ENCODE measurements at places on chromosomes 5 and 9.

- no peak for DNase-seq
- H3K27me3 ChIP-seq = no peaks in the 10 kb centered on the region
- H3K27ac ChIP-seq = no peak overlapping the region
- no peaks in the 10 kb centered on the region for H3K4me1 ChIP-seq
- no peaks in the 10 kb centered on the region for H3K36me3 ChIP-seq
- H3K4me3 ChIP-seq = no peak overlapping the region
Measured at GRCh38 chr5:17367256-17367840, 130.7 kb upstream of the TAF11L2 start.

- H3K4me3 ChIP-seq = no peak overlapping the region
- DNase-seq = no peak
Measured at GRCh38 chr5:124856726-124857125, 110.3 kb upstream of the ZNF608 start.

DNA sequence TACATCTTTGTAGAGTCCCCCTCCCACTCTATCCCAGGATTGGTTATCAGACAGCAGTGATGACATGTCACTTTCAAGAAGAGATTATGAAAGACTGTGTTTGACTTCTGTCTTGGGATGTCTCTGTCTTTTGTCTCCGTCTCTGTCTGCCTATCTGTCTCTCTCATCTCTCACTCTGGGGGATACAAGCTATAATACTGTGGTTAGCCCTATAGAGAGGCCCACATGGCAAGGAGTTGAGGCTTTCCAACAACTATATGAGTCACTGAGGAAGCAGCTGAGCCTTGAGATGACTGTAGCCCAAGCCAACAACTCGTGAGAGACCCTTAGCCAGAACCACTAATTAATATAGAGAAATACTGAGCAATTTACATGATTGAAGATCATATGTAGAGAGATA, 284.8 kb downstream of the PDE4D start:
- H3K4me1 ChIP-seq = peaks cover 8% of the 10 kb centered on the region
- H3K4me3 ChIP-seq = no peak overlapping the region
- no peaks in the 10 kb centered on the region for H3K27me3 ChIP-seq
- DNase-seq = no peak

DNA sequence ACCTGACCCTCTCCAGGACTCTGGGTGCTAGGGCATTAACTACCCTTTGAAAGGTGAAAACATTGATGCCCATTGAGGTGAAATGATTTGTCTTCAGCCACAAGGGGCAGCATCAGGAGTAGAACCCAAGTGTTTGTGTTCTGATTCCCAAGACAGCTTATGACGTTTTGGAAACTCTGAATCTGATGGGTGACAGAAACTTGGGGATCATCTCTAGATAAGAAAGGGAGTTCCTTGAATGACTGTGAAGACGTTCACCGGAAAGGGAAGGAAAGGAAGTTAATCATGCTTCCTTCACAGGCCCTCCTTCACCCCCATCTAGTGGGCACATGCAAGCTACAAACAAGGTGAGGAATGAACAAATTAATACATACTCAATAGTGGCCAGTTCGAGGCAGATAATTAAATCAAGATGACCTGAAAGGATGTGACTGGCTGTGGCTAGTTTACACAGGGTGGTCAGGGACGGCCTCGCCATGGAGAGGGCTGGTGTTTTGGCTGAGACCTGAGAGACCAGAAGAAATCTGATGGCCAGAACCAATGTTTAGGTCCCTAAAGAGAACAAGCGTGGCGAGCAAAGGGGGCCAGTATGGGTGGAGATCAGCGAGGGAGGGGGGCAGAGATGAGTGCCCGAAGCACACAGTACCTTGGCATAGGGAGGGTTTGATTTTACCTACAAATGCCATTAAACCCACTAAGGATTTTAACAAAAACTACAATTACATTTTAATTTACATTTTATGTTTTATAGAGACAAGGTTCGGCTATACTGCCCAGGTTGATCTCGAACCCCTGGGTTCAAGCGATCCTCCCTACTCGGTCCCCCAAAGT, 937 bp upstream of the SLC26A2 start:
- H3K4me3 ChIP-seq = peak overlapping the region; percentile 91
- no peaks in the 10 kb centered on the region for H3K27me3 ChIP-seq
- no peaks in the 10 kb centered on the region for H3K36me3 ChIP-seq
- H3K4me1 ChIP-seq = peaks cover 31% of the 10 kb centered on the region
- peak overlapping the region; percentile 91 for H3K27ac ChIP-seq

DNA sequence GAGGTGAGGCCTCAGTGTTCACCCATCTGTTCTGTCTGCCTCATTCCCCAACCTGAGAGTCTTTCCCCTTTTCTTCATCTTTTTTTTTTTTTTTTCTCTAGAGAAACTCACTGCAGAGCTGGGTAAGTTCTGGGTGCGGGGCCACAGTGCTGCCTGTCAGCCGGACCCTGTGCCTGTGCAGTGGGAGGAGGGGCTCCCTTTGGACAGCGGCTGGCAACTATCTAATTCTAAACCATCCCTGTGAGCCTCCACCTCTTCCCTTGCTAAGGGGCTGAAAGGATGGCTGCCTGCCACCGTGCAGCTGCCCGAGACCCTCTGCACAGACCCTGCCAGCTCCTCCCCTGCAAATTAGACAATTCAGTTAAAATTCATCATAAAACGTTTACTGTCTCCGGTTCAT, 14.1 kb downstream of the BTNL9 start:
- peaks cover 21% of the 10 kb centered on the region for H3K4me1 ChIP-seq
- no peak for DNase-seq
- peaks cover 99% of the 10 kb centered on the region for H3K27me3 ChIP-seq
- peak overlapping the region; percentile 54 for H3K4me3 ChIP-seq
- no peak overlapping the region for H3K27ac ChIP-seq

GRCh38 chr9:133961226-133962165, 30.6 kb downstream of the VAV2 start:
- no peak overlapping the region for H3K4me3 ChIP-seq
- DNase-seq = no peak
- no peaks in the 10 kb centered on the region for H3K27me3 ChIP-seq

- H3K4me3 ChIP-seq = no peak overlapping the region
- no peaks in the 10 kb centered on the region for H3K27me3 ChIP-seq
- H3K36me3 ChIP-seq = no peaks in the 10 kb centered on the region
- no peak overlapping the region for H3K27ac ChIP-seq
Measured at GRCh38 chr9:1238407-1238806, 188.2 kb downstream of the DMRT2 start.

DNA sequence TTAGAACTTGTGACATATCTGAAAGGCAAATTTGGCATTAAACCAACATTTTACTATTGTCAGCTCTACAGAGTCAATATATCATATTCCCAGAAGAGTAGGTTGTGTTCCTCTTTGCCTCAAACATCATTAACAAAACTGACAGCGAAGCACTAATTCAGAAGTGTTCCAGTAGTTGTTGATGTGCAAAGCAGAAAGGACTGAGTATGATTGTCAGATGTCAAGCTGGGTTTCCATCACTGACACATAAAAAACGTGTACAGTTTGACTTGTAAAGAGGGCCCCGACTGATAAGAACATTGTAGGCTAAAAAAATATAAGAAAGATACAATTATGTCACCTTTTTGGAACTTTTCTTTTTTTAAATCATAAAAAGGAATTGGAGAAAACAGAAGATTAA, 101.5 kb upstream of the ZNF608 start:
- H3K4me1 ChIP-seq = no peaks in the 10 kb centered on the region
- H3K4me3 ChIP-seq = no peak overlapping the region
- no peaks in the 10 kb centered on the region for H3K27me3 ChIP-seq
- H3K27ac ChIP-seq = no peak overlapping the region
- DNase-seq = no peak
- no peaks in the 10 kb centered on the region for H3K36me3 ChIP-seq

DNA sequence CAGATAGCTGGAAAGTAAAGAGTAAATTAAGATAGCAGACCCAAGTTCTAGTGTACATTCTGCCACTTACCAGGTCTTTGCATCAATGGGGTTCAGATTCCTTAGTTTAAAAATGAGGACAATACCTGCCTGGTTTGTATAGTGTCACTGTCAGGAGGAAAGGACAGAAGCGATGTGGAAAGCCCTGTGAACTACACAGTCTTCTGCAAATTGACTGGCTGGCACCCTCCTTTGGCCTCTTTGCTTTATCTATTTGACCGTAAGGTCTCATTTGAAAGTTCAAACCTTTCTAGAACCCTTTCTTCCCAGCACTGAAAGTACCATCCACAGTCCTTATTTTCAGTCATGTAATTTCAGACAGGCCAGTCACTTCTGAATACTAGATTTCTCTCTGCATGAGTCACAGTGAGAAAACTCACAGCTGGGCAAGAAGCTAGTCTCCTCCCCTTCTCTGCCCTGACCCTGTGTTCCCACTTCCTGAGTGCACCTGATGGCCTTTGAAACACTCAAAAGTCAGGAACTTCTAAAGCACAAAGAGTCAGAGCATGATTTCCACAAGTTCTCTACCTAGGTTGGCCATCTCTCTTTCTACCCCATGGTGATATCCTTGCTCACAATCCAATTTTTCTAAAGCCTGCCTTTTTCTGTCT, 91.3 kb upstream of the RASEF start:
- no peak overlapping the region for H3K4me3 ChIP-seq
- DNase-seq = no peak
- no peaks in the 10 kb centered on the region for H3K4me1 ChIP-seq
- H3K27ac ChIP-seq = no peak overlapping the region
- no peaks in the 10 kb centered on the region for H3K27me3 ChIP-seq
- H3K36me3 ChIP-seq = no peaks in the 10 kb centered on the region

GRCh38 chr5:169946743-169947295, 33.5 kb downstream of the INSYN2B start:
- H3K4me1 ChIP-seq = no peaks in the 10 kb centered on the region
- H3K4me3 ChIP-seq = no peak overlapping the region
- no peak overlapping the region for H3K27ac ChIP-seq

DNA sequence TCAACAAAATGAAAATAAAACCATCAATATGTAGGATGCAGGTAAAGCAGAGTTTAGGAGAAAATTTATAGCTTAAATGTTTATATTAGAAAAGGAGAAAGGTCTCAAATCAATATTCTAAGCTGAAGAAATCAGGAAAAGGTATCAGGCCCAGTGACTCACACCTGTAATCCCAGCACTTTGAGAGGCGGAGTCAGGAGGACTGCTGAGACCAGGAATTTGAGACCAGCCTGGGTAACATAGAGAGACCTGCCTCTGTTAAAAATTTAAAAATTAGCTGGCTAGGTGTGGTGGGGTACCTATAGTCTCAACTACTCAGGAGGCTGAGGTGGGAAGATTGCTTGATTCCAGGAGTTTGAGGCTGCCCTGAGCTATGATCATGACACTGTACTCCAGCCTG, 32.2 kb downstream of the CCDC69 start:
- H3K4me3 ChIP-seq = no peak overlapping the region
- no peak overlapping the region for H3K27ac ChIP-seq
- DNase-seq = no peak
- H3K4me1 ChIP-seq = peaks cover 4% of the 10 kb centered on the region
- H3K27me3 ChIP-seq = no peaks in the 10 kb centered on the region

DNA sequence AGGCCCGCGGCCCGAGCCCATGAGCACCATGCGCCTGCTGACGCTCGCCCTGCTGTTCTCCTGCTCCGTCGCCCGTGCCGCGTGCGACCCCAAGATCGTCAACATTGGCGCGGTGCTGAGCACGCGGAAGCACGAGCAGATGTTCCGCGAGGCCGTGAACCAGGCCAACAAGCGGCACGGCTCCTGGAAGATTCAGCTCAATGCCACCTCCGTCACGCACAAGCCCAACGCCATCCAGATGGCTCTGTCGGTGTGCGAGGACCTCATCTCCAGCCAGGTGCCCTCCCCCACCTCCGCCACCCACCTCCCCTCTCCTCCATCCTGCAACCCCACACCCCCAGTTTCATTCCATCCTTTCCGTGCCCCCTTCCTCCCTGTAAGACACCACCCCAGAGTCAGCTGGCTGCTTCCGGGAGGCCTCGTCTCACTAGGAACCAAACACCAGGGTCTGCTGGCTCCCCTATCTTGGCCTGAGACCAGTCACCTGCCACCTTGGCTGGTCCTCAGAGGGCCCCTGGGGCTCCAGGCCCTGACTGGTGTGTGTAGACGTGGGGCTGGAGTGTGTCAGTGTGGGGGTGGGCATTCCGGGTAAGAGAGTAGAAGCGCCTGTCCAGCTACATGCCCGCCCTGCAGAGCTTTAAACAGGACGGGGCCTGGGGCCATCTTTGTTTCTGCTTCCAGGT, 655 bp downstream of the GRIN1 start:
- H3K4me1 ChIP-seq = peaks cover 10% of the 10 kb centered on the region
- peaks cover 57% of the 10 kb centered on the region for H3K27me3 ChIP-seq
- H3K36me3 ChIP-seq = no peaks in the 10 kb centered on the region
- H3K4me3 ChIP-seq = no peak overlapping the region
- no peak for DNase-seq
- no peak overlapping the region for H3K27ac ChIP-seq

DNA sequence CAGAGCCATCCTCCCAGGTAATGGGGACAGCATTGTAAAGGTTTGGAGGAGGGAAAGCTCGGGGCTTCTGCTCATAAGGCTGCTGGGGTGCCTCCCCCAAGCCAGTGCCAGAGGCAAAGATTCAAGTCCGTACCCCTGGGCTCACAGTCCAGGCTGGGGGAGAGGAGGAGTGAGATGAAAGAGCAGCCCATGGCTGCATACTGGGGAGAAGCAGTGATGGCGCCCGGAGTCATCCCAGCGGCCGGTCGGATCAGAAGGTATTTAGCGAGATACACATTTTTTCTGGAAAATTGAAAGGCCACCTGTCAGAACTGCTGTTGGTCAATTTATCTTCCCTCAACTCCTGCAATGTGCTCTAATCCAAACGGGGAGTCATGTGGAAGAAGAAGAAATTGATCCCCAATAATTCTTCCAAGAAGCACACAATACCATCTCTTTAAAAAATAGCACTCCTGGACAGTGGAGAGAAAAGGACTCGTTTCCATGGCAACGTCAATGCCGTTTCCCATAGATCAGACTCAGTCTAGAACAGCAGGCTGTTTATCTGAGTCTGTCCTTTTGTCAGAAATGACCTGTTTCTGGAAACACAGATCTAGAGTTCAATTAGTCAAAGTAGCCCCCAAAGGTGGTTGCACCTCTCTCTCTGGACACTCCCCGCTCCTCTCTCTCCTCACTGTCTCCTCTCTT, 65.9 kb downstream of the NSG2 start:
- H3K4me1 ChIP-seq = no peaks in the 10 kb centered on the region
- DNase-seq = no peak
- no peaks in the 10 kb centered on the region for H3K36me3 ChIP-seq
- H3K4me3 ChIP-seq = no peak overlapping the region

- H3K27me3 ChIP-seq = no peaks in the 10 kb centered on the region
- H3K4me1 ChIP-seq = no peaks in the 10 kb centered on the region
- H3K36me3 ChIP-seq = no peaks in the 10 kb centered on the region
- H3K4me3 ChIP-seq = no peak overlapping the region
Measured at GRCh38 chr5:135150767-135151166, 116.7 kb upstream of the PITX1 start.

DNA sequence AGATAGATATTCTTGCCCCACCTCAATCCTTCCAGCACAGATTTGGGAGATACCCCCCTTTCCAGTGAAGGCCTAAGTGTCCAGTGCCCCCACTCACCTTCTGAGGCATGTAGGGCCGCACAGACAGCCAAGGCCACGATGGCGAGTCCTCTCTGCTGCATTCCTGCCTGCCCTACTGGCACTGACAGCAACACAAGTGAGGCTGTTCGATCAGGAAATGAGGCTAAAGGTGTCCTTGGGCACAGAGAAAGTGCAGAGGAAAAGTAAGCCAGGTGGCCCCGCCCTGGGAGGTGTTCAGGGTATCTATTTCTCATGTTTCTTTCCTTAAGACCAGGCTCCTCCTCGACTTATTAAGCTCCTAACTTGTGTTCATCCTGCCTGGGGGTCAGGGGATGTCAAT, at the start of gene CCL28:
CCL28 (minus strand) TSS at position 236 of the 400 bp plus-strand sequence; CDS start at position 161, 75 bp downstream.
- H3K27ac ChIP-seq = no peak within 1 kb of the TSS
- H3K27me3 ChIP-seq = no peaks in the 10 kb centered on the region
- H3K4me1 ChIP-seq = no peaks in the 10 kb centered on the region

Data from esophagus muscularis mucosa (tissue), 4 donors.